AG20443 (cell line): ENCODE measurements at places on chromosomes 11 and 22.

DNA sequence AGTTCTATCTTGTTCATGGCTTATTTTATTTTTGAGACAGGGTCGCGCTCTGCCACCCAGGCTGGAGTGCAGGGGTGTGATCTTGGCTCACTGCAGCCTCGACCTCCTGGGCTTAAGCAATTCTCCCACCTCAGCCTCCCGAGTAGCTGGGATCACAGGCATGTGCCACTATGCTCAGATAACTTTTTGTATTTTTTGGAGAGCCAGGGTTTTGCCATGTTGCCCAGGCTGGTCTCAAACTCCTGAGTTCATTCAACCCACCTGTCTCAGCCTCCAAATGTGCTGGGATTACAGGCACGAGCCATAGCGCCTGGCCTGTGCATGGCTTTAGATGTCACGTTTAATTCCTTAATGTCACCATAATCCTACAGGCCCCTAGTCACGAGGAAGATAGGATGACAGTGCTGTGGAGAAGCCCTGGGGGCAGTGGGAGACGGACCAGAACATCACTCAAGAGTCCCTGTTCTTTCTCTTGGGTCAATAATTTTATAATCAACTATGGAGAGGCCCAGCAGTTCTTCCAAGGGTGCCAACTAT lies 99.5 kb downstream of the RDX start:
- DNase-seq, result no peak

DNA sequence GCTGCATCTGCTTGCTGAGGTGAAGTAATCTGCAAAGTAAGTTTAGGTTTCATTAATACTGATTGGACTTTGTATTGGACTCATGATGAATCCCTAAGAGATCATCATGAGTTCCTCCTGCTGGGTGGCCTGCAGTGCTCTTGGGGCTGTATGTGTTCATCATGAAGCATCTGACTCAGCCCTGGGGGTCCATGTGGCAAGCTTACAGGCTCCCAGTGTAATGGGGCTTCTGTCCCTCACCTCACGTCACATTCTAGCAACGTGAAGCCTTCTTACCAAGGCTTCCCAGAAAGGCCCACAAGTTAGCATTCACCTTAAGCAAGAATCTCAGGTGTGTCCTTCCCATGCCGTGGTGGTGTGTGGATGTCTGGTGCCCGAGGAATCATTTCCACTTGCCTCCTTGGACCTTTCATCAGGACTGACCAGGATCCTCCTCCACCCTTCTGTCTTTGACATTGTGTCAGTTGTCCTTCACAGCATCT lies 23.7 kb downstream of the CRKL start:
- DNase-seq, result no peak

- no peak for DNase-seq
Measured at GRCh38 chr22:48256776-48257684, 1494.6 kb downstream of the TBC1D22A start.

DNA sequence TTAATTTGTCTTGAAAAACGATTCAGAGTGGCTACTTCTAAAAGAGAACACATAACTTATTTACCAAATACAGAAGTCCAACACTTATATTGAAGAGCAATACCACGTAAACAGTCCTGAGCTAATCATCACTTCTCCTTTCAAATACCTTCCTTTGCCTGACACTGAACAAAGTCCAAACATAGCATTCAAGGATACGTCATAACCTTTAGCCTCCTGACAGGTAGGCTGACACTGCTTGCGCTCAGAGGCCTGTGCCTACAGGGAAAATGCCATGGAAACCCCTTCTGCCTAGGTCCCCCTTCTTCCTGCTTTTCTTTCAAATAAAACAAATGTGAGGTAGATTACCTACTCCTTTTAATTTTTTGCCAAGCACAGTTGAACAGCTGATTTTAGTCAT lies 510.0 kb downstream of the INSC start:
- DNase-seq, result no peak

DNA sequence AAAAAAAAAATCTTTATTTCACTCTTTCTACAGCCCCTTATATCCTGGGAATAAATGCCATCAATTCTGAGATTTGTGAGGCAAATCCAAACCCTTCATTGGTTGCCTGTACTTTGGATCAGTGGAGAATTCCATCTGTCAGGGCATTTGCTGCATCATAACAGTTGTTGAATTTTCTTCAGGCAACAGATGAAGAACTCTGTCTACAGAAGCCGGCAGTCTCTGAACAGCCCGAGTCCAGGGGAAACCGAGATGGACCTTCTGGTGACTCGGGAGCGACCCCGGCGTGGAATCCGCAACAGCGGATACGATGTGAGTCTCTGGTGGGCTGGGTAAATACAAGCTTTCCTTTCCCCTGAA lies 82.3 kb downstream of the C11orf91 start:
- no peak for DNase-seq

DNA sequence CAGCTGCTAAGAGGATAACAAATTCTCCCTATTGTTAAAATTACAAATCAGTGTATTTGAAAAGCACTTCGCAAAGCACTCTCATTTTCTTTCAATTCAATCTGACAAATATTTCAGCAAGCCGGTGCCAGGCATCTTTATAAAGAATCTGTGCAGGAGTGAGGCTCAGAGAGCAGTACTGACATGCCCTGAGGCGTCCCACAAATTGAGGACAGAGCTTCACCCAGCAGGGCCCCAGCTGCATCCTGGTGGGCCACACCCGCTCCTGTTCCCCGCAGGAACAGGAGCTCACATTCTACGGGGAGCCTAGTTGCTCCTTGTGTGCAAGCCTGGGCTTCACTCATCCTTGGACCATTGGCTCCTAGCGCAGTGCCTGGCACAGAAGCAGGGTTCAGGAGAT lies 60.9 kb upstream of the EIF3D start:
- no peak for DNase-seq

GRCh38 chr11:119551420-119552105 lies 128.6 kb upstream of the THY1 start:
- DNase-seq, result peak; percentile 48

GRCh38 chr11:131993246-131993645 lies 622.8 kb downstream of the NTM start:
- DNase-seq, result no peak

DNA sequence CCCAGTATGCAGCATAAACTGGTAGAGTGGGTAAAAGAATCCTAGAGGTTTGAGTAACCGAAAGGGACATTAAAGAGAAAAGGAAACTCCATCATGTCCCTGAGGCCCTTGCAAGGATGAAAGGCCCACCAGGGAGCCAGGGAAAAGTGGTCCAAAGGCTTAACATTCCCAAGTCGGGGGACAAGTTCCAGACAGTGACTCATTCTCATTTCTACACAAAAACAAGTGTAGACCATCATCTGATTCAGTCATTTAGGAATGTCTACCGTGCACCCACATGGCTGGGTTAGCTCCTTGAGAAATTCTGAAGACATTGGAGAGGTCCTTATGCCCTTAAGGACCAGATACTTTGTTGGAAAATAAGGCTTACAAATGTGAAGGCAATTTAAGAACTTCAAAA lies 4.8 kb upstream of the NOX4 start:
- peak; percentile 73 for DNase-seq

DNA sequence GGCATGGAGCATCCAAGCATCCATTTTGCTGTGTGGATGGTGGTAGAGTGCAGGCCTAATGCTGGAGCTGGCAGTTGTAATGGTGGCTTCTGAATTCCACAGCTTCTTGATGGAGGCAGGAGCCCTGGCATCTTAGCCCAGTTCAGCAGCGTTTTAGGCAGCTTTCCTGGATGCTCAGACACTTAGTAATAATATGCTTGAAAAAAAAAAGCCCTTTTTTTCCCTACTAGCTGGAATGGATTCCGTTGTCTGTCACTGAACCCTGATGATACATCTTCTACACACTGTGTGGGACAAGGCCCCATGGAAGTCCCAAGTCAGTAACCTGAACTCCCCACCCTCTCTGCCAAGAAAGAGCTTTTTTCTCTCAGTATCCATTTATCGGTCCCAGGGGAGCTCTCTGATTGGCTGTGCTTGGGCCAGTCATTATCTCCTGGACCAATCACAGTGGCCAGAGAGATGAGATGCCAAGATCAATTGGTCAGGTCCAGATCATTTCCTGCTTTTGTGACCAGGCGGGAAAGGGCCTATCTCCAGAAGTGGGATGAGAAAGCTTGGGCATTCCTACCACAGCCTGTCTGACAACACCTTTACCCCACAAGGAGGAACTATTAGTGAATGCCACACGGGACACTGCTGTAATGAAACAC lies 34.2 kb downstream of the MCM5 start:
- DNase-seq, result no peak

DNA sequence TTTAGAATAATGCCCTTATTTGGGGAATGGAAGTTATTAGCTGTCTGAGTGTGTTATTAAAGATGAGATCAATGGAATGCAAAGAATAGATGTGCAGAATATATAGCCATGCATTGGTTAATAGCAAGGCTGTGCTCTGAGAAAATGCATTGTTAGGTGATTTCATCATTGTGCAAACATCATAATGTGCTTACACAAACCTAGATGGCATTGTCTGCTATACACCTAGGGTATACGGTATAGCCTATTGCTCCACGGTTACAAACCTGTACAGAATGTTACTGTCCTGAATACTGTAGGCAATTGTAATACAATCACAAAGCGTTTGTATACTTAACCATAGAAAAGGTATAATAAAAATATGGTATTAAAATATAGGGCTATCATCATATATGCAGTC lies 25.5 kb downstream of the SLC5A12 start:
- no peak for DNase-seq

DNA sequence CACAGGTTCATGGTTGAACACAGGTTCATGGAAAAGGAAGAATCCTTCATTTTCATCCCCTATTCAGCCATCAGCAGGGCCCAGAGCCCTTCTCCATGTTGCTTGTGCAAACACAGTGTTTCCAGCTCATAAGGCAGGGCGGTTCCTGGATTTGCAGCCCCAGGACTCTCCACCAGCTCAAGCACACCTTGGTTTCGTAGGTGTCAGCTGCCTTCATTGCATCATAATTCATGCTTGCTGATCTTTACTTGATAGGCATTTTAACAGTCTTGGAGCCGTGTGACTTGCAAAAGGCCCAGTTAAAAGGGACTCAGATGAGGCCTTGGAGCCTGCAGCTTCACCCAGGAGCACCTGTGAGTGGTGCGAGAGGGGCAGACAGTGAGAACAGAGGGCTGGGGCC lies 318.1 kb upstream of the B3GAT1 start:
- DNase-seq, result no peak

DNA sequence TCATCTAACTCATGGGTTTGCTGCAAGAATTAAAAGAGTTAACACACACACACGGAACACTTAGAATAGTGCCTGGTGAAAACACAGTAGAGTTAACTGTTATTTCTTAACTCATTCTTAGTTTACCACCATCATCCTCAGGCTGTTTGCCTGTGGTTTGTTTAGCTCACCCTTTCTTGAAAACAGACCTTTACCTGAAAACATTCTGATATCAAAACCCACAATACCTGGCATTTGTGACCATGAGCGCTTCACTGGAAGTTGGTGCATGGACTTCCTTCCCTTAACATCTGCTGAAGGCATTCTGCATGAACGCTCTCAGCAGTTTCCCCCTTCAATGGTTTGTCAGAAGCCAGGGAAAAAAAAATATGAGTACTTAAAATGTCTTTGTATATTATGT lies 256.0 kb downstream of the ETS1 start:
- no peak for DNase-seq

GRCh38 chr11:78815831-78816230 lies 241.2 kb upstream of the NARS2 start:
- no peak for DNase-seq

GRCh38 chr11:14150878-14151277 lies 188.4 kb downstream of the SPON1 start:
- no peak for DNase-seq

DNA sequence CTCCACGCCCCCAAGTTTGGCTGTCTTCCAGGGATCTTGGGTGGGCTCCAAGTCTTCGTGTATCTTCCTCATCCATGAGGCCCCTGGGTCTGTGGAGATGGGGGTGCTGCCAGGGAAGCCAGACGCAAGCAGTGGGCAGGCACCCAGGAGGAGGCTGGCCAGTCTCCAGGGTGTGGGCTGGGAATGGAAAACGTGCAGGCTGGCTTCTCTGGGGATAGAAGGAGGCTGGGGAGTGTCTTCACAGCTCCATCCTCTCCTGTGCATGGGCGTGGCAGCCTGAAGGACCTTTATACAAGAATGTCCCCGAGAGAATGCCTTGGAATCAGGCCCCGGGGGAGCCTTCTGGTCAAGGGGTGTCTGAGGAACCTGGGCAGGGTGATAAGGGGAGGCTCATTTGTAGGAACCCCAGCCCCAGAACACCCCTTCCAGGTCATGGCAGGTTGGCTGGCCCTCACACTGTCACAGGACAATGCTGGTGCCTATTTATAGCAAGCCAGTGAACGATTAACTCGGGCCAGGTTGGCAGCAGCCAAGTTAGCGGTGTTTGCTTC lies 14.0 kb downstream of the SGSM1 start:
- DNase-seq, result no peak

GRCh38 chr11:43508511-43508918 lies 149.8 kb downstream of the TTC17 start:
- peak; percentile 64 for DNase-seq

GRCh38 chr11:72918851-72919250 lies 104.6 kb downstream of the ATG16L2 start:
- DNase-seq, result no peak

DNA sequence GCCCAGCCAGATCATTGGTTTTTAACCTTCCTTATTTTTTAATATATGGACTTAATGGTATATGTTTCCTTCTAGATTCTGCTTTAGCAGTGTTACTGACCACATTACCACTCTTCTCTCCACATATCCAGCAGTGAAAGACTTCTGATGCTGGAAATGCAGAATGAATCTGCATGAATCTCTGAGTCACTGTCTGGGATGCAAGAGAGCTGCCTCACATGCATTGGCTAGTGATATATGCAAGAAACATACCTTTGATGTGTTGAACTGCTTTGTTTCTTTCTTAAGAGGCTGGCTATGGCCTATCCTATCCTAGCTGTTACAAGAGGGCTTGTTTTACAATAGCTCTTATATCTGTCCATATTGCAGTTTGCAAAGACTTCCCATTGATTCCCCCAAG lies 16.6 kb upstream of the AMPD3 start:
- DNase-seq, result no peak

GRCh38 chr11:19524171-19524671 lies 188.4 kb upstream of the NAV2 start:
- DNase-seq, result peak; percentile 36

DNA sequence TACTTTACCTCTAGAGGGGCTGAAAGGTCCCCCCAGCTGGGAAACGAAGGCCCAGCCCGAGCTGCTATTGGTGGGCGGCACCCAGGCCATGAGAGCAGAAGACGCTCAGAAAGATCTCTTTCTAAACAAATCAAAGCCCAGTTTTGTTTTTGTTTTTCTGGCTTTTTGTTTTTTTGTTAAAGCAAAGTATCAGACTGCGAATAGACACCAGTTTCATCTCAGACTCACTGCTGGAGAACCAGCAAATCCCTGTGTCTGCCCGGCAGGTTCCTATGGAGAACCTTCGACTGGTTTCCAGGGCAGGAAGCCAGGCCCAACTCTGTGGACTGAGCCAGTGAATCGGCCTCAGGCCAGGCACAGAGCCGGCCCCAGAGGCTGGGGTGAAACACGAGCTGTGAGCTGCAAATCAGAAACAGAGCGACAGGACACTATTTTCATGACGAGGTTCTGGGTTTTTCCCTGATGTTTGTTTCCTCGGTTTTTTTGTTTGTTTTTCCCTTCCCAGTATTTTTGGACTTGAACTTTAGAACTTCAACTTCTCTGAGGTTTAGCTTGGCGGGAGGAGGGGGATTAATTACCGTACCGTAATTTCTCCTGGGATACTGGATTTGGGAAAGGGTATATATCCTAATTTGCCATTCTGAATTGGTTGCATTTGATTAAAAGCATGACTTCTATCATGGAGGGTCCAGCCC lies 16.0 kb upstream of the B4GALNT4 start:
- DNase-seq, result peak; percentile 87

GRCh38 chr11:6911378-6911777 lies 9.4 kb upstream of the OR2D3 start:
- DNase-seq, result no peak
